SK-MEL-5 (cell line): ENCODE measurements at places on chromosomes 1 and 21.

- no peak for DNase-seq
Measured at GRCh38 chr1:237976331-237976730, 85.6 kb upstream of the ZP4 start.

GRCh38 chr1:91775227-91775626 is 110.7 kb downstream of the TGFBR3 start:
- no peak for DNase-seq

GRCh38 chr1:56563568-56563967 is 15.8 kb downstream of the PLPP3 start:
- no peak for DNase-seq

- DNase-seq: no peak
Measured at GRCh38 chr1:211329764-211330201, 3.1 kb downstream of the TRAF5 start.

GRCh38 chr1:204736836-204737235 is 51.3 kb upstream of the LRRN2 start:
- DNase-seq: no peak

- DNase-seq: no peak
Measured at GRCh38 chr1:150516616-150517015, 1.1 kb downstream of the FALEC start.

- no peak for DNase-seq
Measured at GRCh38 chr1:42017259-42017658, 98.5 kb upstream of the HIVEP3 start.

DNA sequence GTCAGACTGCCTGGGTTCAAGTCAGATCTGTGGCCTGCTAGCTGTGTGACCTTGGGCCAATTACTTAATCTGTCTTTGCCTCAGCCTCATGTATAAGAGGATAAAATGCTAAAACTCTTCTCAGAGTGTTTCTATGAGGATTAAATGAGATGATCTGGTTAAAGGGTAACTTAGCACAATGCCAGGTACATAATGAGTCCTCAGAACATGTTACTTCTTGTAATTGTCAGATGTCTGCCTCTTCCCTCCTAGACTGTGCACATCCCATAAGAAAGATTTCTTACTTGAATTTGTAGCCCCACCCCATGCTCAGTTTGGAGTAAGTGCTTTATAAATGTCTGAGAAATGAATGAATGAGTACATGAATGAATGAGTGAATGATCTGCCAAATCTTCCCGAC is 34.6 kb upstream of the HIVEP3 start:
- DNase-seq: no peak

GRCh38 chr1:96688767-96689166 is 32.8 kb upstream of the PTBP2 start:
- no peak for DNase-seq

DNA sequence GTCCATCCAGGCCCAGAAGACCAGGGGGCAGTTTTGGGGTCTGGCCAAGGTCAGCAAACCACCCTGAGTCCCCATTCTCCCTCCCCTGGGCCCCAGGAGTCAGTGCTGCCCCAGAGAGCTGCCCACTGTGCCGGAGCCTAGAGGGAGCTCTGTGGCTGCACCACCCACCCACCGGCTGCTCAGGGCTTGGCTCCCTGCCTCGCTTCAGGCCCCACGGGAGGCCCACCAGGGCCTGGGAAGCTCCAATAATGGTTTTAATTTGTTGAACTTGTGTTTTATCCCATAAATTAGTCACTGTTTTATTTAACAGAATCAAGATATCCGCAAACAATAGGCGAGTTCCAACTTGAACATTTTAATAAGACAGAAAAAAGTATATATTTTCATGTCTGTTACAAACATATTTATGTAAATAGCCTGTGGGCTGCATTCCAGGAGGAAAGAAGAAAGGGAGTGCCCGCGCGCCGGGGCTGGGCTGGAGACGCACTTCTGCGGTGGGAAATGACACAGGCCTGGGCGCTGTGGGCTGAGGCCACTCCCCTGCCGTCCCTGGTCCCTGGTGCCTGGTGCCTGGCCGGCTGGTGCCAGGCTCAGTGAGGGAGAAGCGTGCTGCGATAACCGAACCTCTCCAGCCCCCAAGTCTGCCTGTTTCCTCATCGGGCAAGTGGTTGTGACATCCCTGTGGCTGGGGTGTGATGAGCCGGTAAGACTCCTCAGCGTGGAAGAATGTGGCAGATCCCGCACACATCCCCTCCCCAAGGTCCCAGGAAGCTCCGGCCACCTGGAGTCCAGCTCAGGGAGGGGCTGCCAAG is 160.5 kb downstream of the PEX14 start:
- no peak for DNase-seq

DNA sequence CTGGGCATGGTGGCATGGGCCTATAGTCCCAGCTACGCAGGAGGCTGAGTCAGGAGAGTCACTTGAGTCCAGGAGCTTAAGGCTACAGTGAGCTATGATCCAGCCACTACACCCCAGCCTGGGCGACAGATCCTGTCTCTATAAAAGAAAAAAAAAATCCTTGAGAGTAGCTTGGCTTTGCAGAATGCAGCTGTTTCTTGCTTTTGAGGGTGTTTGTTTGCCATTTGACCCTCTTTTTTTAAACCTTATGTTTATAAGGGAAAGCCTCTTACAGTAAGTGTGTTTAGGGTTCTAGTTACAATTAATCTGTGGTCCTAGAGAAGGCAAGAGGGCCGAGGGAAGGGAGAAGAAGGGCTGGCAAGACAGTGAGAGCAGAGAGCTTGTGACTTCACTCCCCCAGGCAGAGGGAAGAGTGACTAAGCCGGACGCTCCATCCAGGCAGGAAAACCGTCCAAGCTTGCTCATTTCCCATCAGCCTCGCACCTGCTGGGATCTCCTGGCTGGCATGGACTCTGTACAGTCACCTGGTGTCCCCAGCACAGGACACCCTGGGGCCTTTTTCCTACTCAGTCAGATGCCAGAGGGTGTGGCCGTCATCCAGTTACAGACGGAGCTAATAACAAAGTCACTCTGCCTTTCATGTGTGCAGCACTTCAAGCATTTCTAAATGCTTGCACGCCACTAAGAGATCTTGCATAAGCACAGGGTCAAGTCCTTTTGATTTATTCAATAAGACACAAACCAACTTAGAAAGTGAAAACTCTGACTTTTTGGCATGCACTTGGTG is 55.5 kb upstream of the PSEN2 start:
- peak; percentile 84 for DNase-seq
